ENCODE measurements at places on chromosomes 12 and 14.

- no peak for DNase-seq
Measured at GRCh38 chr14:79050787-79051727, 880.9 kb downstream of the NRXN3 start.

DNA sequence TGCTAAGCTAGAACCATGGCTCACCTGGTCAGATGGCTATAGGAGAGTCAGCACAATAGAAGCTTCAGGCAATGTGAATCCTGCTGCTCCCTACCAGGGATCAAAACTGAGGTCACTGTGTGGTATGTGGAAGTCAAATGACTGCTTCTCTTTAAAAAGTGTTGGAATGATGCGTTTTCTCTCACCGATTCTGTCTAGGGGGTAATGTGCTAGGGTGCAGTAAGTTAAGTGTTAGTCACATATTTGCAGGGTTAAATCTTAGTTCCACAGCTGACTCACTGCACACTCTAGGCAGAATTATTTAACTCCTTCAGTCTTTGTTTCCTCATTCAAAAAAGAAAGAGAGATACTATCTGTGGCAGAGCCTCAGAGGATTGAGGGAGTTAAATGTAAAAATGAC lies 696.6 kb downstream of the DIO2 start:
- no peak for DNase-seq

- DNase-seq, result no peak
Measured at GRCh38 chr14:24921903-24922302, 128.0 kb downstream of the STXBP6 start.

DNA sequence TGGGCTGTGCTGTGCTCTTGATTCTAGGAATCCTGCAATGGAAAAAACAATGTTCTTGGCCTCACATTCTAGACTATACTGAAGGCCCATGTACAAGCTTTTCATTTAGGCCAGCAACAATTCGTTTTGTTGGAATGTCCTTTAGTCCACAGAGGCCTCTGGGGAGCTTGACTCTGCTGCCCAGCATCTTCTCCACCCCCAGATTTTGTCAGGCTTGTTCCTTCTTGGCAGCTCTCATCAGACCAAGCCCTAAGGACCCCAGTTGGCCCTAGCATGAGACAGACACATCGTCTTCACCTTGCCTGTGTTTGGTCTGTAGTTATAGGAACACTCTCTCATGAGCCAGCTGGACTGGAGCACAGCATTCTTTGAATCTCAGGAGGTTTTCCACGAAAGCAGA lies 300.1 kb downstream of the VRK1 start:
- no peak for DNase-seq

DNA sequence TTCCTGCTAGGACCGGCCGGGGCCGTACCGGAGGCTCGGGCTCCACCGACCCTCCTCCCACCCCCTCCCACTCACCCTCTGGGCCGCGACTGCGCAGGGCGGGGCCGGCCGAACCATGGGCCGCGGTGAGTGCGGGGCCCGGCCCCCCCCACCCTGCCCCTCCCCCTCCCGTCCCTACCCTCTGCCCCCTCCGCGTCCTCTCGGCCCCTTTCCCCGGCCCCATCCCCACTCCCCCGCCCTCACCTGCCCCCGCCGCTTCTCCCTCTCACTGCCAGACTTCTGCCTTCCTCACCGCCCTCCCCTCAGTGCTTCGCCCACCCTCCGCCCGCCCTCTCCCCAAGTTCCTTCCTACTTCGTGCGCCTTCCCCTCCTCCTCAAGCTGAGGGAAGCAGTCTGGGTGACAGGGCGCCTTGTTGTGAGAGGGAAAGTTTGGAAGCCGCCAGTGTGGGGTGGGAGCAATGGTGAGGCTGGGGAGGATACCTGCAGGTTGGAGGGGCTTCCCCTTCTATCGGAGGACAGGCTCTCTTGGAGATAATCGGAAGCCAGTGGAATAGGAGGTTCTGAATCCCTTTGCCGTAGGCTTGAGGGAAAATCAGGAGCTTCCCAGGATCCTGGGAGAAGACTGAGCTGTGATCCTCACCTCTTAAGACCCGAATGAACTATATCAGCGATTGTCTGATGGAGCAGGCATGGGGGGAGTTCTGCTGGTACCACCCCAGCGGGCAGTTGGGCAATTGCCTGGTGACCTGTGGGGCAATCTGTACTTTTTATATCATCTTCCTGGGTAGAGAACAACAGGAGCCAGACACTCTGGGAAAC lies 472 bp downstream of the MBD6 start:
- peak; percentile 28 for DNase-seq

GRCh38 chr14:24461336-24461735 lies 18.8 kb upstream of the SDR39U1 start:
- DNase-seq, result no peak
